Fibroblast of skin of back (primary cell): ENCODE measurements at places on chromosomes 2 and 18.

DNA sequence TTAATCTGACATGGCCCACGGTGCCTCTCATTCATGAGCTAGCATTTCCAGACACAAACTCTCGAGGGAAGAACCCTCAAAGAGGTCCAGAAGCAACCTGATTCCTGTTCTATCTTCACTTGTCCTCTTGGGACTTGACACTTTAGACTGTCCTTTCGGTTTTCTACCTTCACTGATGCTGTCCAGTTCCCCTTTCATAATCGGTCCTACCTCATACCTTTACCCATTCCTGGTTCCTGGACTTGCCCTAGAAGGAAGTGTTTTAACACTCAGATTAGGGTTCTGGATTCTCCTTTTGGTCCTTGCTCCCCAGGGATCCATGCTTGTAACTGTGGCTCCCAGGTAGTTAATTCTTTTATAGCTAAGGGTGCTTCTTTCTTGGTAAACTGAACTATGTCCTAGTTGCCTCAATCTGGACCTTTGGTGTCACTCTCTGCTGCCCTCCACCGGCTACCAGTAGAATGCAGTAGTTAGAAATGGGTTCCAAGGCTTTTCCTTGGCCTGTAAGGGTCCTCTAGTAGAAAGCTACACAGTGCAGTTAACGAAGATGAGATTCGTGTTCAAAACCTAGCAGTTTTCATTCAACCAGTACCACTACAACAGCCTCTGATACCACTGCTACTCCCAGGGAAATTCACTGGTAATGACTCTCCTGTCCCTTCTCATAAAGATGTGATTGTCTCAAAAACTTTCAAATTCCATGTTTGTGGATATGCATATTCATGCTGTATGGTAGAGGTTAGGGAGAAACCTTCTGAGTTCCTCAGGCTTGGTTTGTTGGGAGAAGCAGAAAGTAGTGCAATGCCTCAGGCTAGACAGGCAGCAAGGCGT, 178.1 kb upstream of the CYP26B1 start:
- peak; percentile 12 for DNase-seq

- no peak for DNase-seq
These were observed 321.5 kb upstream of the TANK start for GRCh38 chr2:160838691-160839090.

DNA sequence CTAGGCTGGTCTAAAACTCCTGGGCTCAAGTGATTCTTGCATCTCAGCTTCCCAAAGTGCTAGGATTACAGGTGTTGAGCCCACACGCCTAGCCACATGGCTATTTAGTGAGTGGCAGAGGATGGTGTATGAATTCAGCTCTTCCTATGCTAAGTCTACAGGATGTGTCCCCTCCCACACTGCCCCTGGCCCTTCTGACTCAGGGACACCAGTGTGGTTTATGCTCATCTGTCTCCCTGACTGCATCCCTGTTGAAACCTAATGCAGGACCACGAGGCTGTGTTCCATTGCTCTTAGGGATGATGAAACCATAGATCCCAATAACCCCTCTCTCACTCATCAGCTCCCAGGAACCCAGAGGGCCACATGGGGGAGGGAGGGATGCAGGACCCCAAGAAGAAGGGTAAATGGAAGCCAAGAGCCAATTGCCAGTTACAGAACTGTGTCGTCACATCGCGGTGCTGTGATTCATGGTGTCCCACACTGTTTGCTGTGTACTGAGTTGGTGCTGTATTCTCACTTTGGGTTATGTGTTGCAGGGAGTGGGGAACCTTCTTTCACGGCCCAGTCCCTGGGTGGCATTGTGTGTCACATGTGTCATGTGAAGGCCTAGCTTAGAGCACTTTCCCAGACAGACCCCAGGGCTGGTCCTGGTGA, 102.9 kb upstream of the HAAO start:
- no peak for DNase-seq

DNA sequence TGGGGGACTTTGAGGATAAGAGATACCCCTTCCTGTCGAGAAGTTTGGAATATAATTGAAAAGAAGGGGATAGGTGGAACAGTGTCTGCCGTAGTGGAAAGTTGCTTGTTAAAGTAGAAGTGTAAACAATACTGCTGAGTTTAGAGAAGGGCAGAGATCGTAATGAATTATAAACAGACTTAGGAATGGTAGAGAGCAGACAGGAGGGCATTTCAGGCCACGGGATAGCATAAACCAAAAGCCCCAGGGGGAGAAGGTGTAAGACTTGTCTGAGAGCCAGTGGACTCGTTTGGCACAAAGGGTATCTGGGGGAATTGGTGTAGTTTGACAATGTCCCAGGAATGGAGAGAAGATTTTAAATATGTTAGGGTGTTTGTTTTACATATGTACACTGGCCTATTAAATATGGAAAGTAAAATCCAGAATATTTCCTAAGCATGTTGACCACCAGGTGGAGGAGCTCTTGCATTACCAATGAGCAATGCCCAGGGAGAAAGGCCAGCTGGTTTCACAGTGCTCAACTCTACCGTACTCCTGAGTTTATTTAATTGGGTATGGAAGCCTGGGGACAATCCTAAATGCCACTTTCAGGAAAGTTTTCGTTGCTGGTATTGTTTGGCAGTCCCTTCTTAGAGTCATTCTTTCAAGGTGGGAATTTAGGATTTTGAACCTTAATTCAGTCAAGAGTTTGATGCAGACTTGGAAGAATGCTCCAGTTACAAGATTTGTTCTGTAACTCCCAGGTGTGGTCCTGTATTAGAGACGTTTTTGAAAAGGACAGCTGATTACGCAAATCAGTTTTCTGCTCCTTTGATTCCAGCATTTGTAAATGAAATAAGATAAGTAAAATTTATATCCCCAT, 7.5 kb downstream of the COPS8 start:
- peak; percentile 58 for DNase-seq

GRCh38 chr2:69914950-69915945, at the start of gene MXD1:
Gene MXD1, plus strand, starts transcription at chr2:69915109. Its CDS starts 222 bp downstream, at chr2:69915331.
- no peak for DNase-seq

DNA sequence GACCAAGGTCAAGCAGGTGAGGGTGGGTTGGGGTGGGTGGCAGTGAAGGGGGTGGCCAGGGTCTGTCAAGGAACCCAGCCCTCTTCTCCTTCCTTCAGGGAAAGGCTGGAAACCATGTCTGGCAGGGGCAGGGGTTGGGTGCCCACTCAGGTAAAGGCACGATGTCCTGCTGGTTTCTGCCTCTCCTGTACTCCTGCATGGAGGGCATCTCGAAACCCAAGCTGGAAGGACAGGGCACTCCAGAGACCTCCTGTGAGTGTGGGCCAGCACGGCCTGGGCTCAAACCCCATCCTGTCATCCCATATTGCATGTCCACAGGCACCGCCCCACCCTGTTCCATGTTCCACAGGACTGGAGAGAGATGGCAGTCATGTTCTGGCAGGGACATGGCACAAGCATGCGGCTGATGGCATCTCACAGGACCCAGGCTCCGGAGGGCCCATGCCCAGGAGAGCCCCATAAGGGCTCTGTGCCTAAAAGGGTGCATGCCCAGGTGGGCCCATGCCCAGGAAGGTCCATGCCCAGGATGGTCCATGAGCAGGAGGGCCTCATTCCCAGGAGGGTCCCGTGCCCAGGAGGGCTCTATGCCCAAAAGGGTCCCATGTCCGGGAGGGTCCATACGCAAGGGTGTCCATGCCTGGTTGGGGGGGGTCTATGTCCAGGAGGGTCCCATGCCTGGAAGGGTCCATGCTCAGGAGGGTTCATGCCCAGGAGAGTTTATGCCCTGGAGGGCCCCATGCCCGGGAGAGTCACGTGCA, 6.4 kb downstream of the GPR35 start:
- no peak for DNase-seq

DNA sequence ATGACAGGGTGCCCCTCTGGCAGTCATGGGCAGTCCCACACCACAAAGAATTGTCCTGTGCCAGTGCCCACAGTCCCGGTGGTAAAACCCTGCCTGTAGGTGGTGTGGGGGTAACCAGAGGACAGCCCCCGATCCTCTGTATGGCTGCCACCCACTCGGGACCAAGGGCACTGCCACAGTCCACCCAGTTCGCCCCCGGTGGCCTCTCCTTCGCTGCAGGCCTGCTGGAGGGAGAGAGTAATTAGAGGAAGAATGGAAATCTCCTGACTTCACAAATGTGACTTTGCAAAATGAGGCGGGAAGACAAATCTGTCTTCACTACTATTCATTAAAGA, 11.4 kb downstream of the GBX2 start:
- DNase-seq, result no peak

DNA sequence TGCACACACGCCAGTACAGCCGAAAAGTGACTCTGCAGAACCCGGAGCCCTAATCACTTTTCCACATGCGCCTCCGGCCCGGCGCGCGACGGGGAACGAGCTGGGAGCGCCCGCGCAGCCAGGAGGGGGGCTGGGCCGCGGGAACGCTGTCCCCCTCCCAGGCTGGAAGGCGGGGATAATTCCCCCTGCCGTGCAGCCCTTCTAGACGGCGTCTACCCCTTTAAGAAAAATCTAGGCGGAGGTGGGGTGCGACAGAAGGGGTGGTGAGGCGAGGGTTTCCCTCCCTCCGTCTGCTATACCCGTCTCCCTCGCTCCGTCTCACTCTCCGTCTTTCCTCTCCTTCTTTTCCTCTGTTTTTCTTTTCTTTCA, 2.4 kb downstream of the CYP26B1 start:
- DNase-seq, result no peak

- DNase-seq, result no peak
These were observed 23.8 kb upstream of the TXNDC2 start for GRCh38 chr18:9861933-9862332.

DNA sequence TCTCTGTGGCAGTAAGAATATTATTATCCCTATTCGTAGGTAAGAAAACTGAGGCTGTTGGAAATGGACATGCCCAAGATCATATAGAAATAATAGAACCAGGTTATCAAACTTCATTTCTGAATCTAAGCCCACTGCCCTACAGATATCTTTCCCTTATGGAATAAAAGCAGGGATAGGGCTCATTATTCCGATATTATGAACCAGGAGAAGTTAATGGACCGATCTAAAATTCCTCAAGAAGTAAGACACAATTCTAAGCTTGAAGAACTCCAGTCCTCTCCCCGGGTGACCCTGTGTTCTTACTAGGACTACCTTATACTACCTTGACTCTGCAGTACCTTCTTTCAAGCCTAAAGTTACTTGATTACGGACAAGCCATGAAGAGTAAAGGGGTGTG, 8.4 kb upstream of the MYCN start:
- DNase-seq, result no peak

DNA sequence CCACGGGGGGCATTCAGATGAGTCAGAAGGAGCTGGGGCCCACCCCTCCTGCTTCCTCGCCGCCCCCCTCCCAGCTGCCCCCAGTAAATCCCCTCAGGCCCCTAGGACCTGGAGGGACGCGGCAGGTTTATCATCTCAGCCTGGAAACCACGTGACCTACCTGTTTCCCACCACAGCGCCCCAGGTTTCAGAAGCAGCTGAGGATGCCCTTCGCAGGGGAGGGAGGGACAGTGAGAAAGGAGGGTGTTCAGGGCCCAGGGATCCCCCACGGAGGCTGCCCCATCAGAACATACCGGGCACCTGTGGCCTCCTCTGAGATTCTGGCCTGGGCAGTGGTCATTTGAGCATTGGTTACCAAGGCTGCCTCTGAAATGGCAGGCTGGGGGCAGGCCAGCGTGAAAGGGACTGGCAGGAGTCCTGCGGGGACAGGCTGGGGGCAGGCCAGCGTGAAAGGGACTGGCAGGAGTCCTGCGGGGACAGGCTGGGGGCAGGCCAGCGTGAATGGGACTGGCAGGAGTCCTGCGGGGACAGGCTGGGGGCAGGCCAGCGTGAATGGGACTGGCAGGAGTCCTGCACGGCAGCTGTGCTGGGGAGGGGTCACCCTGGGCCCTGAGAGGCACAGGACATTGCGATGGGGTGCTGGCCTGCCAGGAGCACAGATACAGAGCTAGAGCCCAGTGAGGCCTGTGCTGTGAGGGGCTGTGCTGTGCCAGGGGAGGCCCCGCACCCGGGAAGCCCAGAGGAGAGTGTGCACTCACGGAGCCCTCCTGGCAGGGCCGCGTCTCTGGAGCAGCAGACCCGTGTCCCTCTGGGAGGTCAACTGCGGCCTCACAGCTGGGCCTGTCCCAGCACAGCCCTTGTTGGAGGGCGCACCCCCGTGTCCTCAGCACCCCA, 1.6 kb downstream of the NEU4 start:
- no peak for DNase-seq

DNA sequence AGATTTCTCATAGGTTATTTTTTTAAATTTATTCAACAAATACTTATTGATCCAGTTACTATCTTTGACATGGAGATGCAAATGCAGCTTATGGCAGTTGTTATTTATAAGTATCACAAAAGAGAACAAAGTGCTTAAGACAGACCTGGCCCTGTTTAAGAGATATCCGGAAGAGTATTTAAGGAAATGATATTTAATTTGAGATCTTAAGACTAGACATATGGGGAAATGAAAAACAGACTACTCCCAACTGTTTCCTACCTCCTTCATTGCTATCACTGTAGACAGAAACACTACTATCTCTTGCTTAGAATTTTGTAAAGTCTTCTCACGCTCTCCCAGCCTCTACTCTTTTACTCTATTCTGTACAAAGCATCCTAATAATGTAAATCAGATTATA, 36.0 kb downstream of the RPRD1A start:
- no peak for DNase-seq

GRCh38 chr2:1674276-1674675, 70.0 kb downstream of the PXDN start:
- no peak for DNase-seq

GRCh38 chr2:190407662-190408537, at the start of gene MFSD6:
Gene MFSD6, plus strand, starts transcription at chr2:190408355. Its CDS starts 27,675 bp downstream, at chr2:190436030.
- peak; percentile 11 for DNase-seq

- DNase-seq, result no peak
These were observed 532.2 kb downstream of the RIT2 start for GRCh38 chr18:42583283-42583731.

DNA sequence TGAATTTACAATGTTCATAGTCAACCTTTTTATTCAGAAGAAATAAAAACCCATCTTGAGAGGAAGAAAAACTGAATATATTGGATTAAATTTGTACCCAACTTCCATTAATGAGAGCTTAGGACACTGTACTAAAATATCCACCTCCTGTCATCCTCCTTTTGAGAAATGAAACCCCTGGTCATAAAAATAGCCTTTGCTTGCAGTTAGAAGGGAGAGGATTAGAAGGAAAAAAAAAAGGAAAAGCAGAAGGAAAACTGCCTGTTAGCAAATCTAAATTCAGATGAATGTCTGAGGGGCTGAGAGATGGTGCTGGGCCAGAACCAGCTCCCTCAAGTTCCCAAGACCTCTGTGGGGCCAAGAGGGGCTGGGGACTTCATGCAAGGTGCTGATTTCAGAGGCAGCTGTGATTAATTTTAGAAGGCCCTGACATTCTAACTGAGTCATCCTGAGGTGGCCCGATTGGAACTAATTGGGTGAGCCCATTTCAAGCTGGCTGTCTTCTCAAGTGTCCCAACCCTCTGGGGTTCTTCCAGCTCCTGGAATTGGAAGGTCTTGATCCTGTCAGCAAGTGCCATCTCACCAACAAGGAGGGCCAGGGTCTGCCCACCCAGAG, 38.4 kb upstream of the BIN1 start:
- peak; percentile 78 for DNase-seq

DNA sequence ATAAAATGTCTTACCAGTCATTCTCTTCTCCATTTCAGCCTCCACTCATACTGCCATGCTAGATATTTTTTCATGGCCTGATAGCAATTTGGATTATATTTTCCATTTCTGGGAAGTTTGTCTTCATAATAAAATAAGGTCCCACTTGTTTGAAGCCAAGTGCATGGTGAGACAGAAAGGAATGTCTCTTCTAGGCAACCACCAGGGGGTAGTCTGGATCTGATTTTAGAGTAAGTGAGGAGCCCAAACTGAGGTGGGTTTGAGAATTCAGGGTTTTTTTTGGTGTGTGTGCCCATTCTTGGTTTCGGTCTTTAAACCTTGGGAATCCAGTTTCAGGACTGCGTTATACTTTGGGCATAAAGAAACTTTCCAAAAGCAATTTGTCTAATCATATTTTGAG, 315.5 kb downstream of the RPRM start:
- DNase-seq, result peak; percentile 11

- DNase-seq, result no peak
These were observed 66.7 kb downstream of the DNMT3A start for GRCh38 chr2:25274868-25275574.
